IPS DF 6.9 (cell line): ENCODE measurements at places on chromosomes 6 and 20.
A peak's percentile ranks its signal among the peaks of the same experiment; 100 is the strongest.

GRCh38 chr6:33742837-33743236, 3.9 kb downstream of the IP6K3 start:
- no peak for DNase-seq

DNA sequence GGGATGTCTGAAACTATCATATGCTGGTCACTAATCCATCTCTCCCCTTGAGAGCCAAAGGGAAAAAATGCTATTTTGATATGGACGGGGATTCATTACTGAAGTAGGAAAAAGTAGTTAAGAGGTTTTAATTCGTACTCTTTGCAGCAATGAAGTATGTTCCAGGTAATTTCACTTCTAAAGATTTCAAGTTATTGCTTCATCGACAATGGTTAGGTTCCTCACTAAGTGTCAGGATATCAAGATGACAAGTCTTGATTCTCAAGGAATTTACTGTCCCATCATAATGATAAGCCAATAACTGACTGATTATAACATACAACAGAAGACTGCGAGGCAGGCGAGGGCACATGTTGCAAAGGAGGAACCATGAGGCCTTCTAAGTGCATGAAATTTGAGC, 57.0 kb downstream of the GMDS start:
- no peak for DNase-seq

DNA sequence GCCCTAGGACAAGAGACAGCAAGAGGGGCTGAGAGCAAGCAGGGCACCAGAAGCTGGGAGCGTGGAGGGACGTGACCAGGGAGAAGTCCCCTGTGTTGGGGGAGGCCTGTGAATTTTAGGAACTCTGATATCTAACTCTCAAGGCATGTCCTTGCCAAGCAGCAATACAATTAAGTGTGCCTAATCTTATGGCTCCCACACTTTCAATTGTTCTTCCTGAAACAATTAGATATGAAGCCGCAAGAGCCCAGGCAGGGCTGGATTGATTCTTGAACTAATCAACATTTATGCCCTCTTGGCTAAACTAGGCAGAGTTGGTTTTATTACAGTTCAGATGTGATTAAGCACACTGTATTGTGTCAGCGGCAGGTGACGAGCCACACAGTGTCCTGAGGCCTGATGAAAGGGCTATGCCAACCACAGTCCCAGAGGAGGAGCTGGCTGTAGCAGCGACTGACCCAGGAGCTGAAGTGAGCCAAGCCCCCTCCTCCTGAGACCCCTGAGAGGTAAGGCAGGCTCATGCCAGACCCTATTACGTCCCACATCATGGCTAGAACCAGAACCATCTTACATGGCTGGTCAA, 4.2 kb upstream of the MAVS start:
- no peak for DNase-seq

DNA sequence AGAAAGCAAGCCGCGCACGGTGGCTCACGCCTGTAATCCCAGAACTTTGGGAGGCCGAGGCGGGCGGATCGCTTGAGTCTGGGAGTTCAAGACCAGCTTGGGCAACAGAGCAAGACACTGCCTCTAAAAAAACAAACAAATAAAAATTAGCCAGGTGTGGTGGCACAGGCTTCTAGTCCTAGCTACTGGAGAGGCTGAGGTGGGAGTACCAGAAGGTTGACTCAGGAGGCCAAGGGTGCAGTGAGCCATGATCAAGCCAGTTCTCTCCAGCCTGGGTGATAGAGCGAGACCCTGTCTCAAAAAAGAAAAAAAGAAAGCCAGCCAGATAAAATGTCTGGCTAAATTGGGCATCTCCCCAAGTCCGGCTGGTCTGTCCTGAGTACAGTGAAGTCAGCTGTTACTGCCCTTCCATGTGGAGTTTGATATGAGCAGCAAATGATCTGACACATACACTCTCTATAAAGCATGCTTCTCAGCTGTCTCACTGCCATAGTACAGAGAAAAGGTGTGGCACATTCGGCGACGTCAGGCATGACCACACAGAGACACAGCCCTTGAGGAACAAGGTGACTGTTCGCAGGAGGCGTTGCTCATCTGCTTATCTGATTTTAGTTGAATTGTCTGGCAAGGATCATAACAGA, 13.0 kb downstream of the CD83 start:
- DNase-seq, result no peak

GRCh38 chr20:15708984-15709598, 864.2 kb downstream of the KIF16B start:
- DNase-seq, result peak; percentile 54

DNA sequence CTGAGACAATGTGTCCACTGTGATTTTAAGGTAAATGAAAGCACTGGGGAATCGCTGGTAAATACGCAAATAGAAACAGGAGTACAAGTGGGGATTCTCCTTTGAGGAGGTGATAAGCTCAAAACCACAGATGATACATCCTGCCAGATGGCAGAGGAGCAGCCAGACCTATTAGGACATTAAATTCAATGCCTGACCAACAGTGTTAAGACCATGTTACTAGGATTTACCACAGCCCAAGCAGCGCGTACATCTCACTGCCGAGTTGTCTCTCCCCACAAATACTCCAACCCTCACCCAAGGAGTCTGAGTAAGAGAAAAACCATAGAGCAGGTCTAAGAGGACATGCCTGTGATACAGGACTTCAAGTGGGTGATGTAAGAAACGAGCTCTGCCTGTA, 68.9 kb upstream of the TULP1 start:
- DNase-seq, result no peak

DNA sequence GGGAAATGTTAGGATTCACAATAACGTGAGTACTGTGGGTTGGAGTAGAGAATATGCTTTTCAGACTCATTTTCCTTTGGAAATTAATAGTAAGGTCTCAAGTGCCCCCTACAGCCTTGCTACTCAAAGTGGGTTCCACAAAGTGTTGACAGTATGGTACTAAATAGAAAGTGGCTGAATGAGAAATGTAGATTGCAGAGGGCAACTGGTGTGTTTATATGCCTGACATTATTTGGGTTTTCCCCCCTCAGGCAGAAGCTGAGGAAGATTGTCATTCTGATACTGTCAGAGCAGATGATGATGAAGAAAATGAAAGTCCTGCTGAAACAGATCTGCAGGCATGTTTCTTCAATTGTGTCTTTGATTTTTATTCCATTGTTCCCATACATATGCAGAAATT, 5.6 kb downstream of the FBXO9 start:
- no peak for DNase-seq

GRCh38 chr6:112223070-112223861, 31.1 kb downstream of the LAMA4 start:
- DNase-seq, result no peak

DNA sequence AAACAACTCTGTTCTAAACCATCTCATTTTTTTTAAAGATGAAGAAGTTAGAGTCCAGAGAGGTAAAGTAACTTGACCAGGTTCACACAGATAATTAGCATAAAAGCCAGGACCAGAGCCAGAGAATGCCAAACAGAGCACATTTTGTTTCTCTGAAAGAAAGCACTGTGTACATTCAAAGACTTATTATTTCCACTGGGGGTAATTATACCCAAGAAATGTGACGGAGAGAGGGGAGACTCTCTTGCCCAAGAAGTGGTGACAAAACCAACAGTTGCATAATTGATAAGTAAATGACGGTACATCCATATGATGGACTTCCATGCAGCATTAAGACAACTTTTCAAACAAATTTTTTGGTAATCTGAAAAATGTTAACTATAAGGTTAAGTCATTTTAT, 111.6 kb downstream of the RTN4IP1 start:
- DNase-seq, result no peak
